ENCODE measurements at places on chromosomes 12 and 14.

DNA sequence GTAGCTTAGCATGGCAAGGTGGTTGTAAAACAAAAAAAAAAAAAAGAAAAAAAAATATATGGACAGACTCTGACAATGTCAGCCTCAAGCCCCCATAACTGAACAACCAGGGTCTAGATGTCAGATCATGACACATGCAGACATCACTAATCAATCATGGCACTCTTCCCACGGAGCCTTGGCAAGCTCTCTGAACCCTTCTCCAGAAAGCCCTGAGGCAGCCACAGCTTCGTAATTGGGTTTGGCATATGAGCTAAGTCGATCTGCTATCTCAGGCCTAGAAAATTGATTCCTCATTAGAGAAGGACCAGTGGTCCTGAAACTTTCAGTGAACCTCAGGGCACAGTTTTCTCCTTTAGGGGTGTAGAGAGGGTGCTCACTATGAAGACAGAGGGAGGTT, 112.2 kb downstream of the GPR135 start:
- no peak for DNase-seq

- DNase-seq = no peak
Observed at GRCh38 chr14:40280652-40281051, 848.4 kb upstream of the FBXO33 start.

DNA sequence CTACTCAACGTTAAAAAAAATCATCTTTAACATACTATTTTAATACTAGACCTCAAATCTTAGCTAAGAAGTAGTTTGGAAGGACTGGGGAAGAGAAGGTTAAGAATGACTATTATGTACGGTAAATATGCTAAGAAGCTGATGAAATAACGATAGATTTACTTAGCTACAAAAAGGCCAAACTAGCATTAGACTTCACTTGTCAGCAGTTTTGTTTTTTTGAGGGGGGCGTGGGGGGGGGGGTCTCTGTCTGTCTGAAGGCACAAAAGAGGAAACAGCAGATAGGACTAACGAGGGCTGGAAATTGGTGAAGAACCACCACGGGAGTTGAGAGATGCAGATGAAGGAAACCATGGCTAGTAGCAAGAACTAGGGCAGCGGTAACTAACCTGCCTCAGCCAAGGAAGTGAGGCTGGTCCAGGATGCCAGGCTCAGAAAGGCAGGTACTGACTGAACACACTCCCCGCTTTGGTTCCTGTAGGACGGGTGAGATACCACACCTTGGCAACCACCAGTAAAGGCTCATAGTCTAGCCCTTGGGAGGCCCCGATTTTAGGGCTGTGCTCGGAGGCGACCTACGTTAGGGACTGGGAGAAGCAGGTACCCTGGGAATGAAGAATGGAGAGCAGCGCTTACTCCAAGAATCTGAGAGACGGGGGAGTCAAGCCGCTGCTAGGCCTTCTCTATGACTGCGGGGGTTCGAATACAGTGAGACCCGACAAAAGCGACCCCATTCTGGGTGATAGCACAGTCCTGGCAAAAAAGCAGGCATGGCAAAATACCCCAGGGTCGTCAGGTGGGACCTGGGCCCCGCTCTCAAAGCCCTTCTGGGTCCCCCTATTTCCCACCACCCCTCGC, 675 bp downstream of the NEDD8 start:
- DNase-seq = no peak

GRCh38 chr12:66629138-66629870, 49.6 kb downstream of the GRIP1 start:
- DNase-seq = no peak

GRCh38 chr14:72863216-72864006, 30.5 kb downstream of the DPF3 start:
- DNase-seq = no peak

DNA sequence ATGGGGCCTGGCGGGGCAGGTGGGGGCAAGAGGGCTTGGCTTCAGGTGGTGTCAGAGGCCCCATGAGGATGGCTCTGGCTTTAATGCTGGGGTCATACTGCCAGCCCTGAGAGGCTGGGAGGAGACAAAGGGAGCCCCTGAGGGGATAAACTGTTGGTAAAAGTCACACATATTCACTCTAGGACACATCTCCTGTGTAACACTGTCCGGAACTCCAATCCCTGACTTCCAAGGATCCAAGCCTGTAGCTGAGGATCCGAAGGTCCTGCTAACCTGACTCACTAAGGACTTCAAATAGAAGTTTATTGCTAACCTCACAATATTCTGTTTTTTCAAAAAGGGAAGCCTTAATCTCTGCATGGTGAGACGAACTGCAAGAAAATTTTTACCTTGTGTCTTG, 39.2 kb upstream of the GPR68 start:
- DNase-seq = no peak

DNA sequence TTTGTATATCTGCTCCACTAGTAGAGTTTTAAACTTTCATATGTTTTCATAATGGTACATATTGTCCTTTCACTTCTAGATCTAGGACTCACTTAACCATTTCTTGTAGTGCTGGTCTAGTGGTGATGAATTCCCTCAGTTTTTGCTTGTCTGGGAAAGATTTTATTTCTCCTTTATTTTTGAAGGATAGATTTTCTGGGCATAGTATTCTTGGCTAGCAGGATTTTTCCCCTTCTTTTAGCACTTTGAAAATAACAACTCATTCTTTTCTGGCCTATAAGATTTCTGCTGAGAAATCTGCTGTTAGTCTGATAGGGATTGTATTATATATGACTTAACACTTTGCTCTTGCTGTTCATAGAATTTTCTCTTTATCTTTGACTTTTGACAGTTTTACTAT, 69.3 kb downstream of the CAND1 start:
- no peak for DNase-seq

GRCh38 chr12:87074781-87075180, 818.6 kb upstream of the MGAT4C start:
- no peak for DNase-seq

DNA sequence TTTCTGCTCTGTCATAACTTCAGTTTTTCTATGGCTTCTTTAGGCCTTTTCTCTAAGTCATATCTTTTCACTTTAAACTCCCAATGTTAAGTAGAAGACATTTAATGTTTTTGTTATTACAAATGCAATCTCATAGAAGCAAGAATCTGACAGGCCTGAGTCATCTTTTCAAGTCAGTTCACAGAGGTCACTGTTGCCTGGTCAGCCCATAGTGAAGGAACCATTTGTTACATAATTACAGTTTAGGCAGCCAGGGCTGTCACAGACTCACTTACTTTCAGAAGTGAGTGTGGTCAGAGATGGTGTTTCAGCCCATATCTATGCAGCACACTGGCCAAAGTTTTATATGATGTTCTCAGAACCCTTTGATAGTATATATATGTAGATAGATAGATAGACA, 46.5 kb downstream of the CCER1 start:
- no peak for DNase-seq

GRCh38 chr12:93125126-93125525, 196.0 kb upstream of the EEA1 start:
- DNase-seq = no peak

GRCh38 chr14:41570415-41571155, 36.1 kb upstream of the LRFN5 start:
- peak; percentile 74 for DNase-seq

GRCh38 chr14:51239813-51240803, at the start of gene TMX1:
TMX1 (plus strand) TSS chr14:51240247; CDS start chr14:51240293, 46 bp downstream.
- peak; percentile 95 for DNase-seq

DNA sequence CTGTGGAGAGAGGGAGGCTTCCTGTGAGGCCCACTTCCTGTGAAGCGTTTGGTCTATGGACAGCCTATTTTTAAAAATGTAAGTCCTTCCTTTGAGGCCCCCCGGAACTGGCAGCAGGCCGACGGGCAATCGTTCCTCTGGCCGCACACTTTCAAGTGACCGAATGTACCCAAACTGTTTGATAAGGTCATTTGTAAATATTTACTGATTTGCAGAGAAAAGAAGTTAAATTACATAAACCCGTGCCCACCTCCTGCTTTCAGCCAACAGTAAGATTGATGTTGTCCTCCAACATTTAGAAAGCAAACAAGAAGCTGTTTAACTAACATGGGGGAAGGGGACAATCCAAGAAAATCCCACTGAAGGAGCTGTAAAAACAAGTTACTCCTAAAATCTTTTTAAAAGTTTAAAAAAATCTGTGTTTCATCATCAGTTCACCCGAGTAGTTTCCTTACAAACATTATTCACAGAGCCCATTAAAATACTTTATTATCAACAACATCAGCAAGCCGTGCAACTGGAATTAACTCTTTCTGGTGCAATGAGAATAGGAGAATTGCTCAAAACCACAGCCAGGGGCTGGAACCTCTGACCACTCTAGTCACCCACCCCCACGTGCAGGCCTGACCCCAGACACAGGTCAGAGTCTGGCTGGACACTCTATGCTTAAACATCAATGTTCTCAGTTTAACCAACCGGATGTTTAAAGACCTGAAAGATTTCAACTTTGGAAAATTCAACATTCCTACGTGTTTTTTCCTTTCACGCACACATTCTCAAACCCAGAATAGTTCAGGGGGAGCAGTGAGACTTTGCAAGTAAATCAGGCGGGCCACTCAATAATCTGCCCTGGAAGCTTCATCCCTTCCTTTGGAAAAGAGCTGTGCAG, 65.3 kb downstream of the FOXN3 start:
- DNase-seq = peak; percentile 45

DNA sequence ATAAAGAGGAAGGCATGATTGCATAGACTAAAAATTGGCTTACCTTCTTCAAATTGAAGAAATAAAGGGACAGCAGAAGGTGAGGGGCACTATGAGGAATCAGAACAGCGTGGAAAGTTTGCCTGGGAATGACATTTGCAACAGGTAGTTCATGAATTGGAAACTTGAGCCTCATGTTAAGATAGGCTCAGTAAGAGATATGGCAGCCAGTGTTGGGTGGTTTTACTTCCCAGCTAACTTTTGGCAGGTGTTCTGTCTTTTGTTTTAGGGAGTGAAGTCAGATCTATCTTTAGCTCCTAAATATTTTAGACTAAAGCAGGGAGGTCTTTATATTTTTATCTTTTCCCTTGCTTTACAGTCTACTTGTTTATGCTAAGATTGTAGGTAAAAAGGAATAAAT, 122.4 kb downstream of the ANO6 start:
- DNase-seq = no peak

DNA sequence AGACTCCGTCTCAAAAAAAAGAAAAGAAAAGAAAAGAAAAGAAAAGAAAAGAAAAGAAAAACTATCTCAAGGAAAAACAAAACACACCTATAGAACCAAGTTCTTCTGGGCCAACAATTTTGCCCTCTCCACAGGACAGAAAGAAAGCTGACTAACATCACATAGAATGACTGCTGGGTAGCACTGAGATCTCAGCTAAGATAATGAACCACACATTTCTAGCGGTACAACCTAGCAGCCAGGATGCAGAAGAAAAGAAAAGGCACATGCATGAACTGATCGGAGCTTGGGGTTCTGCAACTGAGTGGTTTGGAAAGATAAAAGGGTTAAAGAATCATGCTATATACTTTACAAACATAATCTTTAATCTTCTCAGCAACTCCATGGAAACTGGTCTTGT, 19.5 kb downstream of the TMED10 start:
- no peak for DNase-seq

DNA sequence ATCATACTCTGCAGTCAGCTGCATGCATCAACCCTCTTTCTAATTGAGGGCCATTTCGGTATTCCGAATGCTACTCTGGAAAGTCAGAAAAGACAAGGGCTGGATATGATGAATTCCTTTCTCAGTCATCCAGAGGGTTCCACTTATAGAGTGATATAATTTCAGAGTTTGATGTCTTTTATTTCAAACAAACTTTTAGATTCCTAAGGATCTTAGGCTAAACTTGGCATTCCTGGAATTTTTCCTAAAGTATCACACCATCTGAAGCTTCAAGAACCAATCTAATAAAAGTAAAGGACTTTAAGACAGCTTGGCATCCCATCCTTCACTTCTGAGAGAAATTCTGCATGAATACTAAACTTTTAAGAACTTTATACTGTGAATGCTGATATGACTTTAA, 69.3 kb upstream of the KCNJ8 start:
- DNase-seq = no peak

GRCh38 chr14:37594971-37595808, at the start of the genes FOXA1 and TTC6:
FOXA1 (minus strand) TSS chr14:37595249; CDS start chr14:37594972, 277 bp downstream.
TTC6 (plus strand) TSS chr14:37595629; CDS start chr14:37622065, 26,436 bp downstream.
- DNase-seq = peak; percentile 96

DNA sequence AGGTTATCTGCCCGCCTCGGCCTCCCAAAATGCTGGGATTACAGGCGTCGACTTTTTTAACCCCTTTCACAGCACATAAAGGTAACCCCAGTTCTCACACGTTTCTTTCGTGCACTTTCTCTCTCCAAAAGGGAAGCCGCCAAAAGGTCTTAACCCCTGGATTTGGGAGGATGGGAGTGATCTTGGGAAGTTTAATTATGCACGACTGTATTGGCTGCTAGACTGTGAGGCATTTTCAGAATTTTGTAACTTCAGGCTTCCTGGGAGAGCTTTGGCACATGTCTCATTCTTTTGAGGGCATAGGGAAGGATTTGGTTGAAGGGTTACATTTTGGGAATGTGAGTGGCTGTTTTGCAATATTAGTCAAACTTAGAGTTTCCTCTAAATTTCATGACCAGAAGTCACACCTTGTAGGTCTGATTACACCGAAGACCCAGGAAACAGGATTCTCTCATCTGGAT, 1.4 kb upstream of the SMARCC2 start:
- DNase-seq = no peak

DNA sequence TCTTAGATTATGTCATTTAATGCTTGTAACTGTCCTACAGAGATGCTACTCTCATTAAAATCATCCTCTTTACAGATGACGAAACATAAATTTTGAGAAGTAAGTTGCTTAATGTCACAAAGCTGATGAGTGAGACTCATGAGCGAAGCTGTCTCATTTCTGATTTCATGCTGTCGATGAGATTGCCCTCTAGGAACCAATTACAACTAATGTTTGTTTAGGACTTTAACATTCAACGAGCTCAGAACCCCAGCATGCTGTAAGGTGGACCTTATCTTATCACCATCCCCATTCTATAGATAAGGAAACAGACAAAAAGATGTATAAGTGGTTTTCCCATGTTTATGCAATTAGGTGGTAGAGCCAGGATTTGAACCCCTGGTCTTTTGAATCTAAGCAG, 23.1 kb downstream of the BHLHE41 start:
- no peak for DNase-seq

- no peak for DNase-seq
Observed at GRCh38 chr12:69684466-69684865, 14.6 kb downstream of the BEST3 start.

- peak; percentile 31 for DNase-seq
Observed at GRCh38 chr14:56855891-56856461, 45.7 kb upstream of the OTX2 start.

DNA sequence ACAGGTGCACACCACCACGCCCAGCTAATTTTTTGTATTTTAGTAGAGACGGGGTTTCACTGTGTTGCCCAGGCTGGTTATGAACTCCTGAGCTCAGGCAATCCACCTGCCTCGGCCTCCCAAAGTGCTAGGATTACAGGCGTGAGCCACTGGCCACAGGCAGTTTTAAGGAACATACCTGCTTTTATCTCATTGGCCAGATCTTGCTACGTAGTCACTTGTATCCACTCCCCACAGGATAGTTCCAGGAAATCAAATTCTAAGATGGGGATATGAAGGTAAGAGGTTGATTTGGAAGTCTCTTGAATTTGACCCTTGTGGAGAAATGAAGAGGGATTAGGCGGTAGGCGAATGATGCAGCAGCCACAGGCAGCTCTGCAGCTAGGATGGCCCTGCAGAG, 8.8 kb upstream of the PLEKHG6 start:
- no peak for DNase-seq
